ENCODE measurements at places on chromosomes 12 and 14.

DNA sequence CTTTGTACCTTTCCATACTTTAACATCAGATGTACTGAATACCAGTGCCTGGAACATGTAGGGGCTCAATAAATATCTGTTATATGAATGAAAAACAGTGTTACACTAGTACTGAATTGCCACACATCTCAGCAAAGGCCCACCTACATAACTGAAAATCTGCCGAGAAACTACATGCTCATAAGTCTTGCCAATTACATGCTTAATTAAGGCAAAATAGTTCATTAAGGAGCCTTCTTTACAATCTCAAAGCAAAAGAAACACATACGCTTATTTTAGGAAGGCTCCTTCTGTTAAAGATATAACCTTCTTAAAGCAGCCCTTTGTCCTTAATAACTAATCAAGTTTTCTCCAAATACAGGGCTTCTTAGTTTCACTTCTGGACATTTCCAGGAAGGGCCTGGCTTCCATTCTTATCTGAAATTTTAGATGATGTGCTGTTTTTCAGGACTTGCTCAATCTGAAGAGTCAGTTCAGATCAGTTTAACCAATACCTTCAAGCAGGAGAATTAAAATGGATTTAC, 11.5 kb downstream of the LIMA1 start:
- peak; percentile 46 for DNase-seq

DNA sequence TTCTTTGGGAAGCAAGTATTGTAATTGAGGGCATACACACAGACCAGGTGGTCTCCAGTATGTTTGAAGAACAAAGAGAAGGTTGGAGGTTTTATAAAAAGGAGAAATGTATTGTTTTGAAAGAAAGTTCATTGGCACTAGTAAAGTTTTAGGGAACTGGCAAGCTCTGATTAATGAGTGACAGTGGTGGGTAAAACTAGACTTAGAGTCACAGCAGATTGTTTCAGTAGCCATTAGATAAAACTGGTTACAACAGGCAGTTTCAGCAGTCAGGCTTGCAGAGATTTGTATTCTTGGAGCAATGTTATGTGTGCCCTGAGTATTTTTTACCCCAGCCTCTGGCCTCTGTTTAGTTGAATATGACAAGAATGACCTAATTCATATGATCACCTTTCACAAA, 49.1 kb upstream of the ARID2 start:
- no peak for DNase-seq

DNA sequence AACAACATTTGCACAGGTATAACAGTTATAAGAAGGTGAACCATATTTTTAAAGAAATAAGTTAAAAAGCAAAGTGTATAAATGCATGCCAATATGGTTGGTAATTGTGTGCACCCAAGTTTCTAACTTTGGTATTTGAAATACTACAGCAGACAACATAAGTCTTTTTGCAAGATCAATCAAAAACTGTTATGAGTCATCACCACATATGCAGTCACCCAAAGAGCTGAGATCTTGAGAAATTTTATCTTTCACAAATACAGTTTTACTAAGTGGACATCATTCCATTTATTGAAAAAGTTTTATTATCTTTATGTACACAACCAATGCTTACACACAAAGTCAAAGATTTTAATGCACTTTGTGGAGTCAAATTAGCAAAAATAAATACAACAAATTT, 7.0 kb upstream of the ACSS3 start:
- DNase-seq, result no peak

DNA sequence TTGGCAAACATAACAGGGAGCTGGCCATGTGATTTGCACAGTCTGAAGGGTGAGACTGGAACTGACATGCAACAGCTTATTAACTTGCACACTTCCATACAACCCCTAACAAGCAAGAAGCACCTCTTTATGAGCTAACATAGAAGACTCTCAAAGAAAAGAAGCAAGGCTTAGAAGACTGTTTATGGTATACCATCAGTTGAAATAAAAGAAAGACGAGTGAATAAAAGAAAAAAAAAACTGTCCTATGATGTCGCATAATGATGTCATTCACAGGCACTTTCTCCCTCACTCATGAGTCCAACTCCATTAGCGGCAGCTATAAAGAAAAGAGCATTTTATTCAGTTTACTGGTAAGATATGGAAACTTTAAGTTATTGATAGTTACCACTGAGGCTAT, 3.3 kb upstream of the MDM1 start:
- no peak for DNase-seq

DNA sequence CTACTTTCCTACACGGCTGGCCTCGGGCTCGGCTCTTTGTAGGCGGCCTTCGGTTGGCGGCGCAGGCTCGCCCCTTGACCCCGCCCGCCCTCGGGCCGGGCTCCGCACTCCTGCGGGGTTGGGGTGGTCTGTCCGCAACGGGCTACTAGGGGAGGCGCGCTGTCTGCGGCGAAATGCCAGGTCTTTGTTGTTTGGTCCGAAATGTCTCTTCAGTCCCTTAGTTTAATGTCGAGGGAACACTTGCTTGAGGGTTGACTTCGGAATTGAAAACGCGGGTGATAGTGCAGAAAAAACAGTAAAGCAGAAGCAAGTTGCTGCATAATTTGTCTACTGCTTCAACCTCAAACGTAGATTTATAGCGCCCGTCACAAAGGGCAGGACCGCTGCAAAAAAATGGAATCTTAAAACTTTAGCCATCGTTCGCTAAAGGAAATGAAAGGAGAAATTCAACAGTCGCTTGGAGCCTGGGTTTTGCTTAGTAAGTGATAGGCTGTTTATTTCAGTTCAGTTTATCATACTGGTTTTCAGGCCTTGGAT, 390 bp downstream of the JKAMP start:
- DNase-seq, result no peak

DNA sequence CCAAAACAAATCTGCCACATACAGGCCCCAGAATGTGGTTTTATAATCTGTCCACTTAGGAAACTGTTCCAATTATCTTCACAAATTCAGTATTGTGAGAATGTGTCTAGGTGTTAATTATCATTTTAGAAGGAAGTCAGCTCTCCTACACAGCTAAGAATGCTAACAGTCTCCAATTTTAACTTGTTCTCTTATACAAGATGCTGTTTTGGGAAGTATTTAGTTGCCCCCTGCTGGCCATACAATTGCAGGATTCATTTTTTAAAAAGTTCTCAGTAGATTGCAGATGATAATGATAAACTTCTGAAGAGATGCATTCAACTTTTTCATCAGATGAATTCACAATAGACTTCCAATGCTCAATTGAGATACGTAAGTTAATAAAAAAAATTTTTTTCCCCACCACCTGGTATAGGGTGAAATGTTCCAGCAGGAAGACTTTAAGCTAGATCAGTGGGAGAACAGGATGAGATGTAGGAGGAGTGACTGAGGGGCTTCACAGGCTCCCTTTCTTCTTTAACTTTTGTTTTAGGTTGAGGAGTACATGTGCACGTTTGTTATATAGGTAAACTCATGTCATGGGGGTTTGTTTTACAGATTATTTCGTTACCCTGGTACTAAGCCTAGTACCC, 27.3 kb upstream of the OSBPL8 start:
- DNase-seq, result peak; percentile 74

DNA sequence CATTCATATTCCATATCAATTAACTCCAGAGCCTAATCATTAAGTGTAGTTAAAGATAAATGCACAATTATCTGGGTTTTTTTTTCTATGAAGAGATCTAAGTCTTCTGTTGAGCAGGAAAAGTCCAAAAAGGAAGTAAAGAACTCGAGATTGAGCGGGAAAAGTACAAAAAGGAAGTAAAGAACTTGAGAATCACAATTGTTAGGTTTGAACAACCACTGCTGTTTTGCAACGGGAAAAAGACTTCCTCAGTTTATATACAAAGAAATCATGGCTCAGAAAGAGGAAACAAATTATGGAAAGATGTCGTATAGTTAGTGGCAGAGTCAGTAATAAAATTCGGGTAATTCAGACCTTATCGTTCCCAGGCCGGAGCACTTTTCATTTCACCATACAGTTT, 63.3 kb downstream of the PPP1R12A start:
- no peak for DNase-seq

DNA sequence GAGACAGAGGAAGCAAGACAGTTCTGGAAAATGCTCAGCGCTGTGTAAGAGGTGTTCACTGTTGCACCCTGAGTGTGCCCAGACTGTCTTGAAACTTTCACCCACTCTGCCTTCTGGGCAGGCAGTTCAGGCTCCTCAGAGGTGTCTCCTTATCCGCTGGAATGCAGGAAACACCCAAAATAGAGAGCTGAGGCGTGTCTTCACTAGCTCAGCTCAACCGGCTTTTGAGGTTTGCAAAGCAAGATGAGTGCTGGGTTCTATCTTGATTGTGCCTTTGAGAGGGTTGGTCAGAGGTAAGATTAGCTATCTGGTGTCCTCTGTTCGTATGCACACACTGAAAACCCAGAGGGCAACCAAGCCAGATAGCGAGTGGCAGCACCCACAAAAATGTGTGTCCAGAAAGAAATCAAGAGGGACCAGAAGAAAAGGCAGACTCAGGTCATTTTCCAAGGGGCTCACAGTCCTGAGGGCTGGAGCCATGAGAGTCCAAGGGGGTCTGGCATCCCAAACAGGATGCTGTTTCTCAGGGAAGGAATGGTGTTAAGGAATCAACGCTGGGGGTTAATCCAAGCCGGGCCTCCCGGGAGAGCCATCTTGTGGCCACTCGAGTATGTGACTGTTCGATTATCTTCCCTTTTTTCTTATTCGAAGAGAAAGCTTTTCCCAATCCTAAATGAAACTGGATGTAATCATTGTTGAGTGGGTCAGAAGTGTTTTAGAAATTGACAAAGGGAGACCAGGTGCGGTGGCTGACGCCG, 47.1 kb downstream of the TBX3 start:
- peak; percentile 25 for DNase-seq

DNA sequence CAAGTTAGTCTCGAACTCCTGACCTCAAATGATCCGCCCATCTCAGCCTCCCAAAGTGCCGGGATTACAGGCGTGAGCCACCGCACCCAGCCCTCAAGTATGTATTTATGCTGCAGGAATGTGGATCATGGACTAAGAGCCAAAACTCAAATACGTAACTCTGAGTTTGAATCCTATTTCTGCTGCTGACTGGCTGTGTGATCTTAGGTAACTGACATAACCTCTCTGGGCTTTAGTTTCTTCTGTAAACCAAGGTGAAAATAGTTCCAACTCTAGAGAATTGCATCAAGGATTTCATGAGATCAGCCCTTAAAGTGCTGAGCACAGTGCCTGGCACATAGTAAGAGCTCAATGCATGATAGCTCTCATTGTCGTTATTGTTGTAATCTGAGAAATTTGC, 37.4 kb downstream of the HSPB8 start:
- DNase-seq, result no peak

DNA sequence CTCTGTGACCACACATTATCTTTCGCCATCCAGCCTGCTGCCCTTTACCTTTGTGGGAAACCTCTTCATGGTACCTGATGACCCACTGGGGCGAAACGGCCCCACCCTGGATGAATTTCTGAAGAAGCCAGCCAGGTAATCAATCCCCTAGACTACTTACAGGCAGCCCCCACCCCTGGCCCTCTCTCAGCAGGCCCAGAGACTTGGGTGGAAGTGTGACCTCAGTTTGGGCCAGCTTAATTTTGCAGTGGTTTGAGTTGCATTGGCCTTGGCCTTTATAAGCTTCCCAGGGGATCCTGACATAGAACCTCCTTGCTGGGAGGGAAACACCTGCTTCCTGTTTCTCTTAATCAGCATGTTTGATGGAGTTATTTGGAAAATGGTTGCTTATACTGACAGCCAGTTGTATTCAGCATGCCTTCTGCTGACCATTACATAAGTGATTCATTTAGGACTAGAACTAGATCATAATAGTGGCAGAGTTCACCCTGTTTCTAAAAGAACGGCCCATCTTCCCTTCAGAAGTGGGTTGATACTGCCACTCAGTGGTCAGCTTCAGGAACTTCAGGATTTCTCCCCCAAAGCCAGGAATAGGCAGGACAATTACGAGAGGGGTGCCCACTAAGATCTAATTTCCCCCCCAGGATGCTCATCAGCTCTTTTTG, 6.1 kb downstream of the SDR39U1 start:
- DNase-seq, result peak; percentile 87

- no peak for DNase-seq
Measured at GRCh38 chr14:49853158-49853477, 530 bp upstream of the NEMF start.

DNA sequence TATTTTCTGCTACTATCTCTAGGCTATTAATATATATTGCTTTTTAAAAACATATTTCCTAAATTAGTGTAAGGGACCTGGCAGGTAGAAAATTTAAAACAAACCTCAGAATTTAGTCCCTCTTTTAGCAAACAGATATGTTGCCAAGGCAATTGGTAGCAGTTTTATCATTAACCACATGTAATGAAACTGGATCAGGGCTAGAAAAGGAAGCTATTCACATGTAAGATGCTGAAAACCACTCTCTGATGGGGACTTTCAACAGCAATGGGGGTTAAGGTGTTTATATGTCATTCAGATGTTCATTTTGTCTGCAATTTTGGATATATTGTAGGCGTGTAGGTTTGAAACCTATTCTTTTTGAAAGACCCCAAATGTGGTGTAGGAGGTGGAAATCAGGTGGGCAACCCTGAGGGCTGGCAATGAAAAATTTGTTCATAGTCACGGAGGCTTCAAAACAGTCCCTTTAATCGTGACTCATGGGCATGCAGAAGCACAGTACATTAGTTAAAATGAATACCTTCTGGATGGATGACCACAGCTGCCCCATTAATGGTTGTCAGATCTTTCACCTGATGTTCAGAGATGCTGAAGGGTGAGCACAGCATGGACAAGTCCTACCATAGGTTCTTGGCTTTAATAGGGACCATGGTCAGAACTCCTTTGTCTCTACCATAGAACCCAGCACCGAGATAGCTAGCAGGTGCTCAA, 5.9 kb upstream of the PKP2 start:
- no peak for DNase-seq

GRCh38 chr14:24908592-24909236, 141.2 kb downstream of the STXBP6 start:
- no peak for DNase-seq

All from cardiac fibroblast (primary cell).